ENCODE measurements at places on chromosomes 7 and 10. TPM values are rescaled to one million over a fixed set of nuclear protein-coding genes. Genes with fewer than 3 reads are reported as not detected.

Gene FGL2
- total RNA-seq: 0.25 TPM

Gene ICA1
- total RNA-seq: 10.9 TPM

Gene AKR1C4
- total RNA-seq: not detected

Gene FZD8
- 14.9 TPM for total RNA-seq

Gene PAX4
- not detected for total RNA-seq

Gene PRLHR
- total RNA-seq: not detected

Gene ADO
- 16.7 TPM for total RNA-seq

Gene OPN1SW
- total RNA-seq: not detected

Gene CAMK2B
- 0.20 TPM for total RNA-seq

Gene SPACDR
- total RNA-seq: 3.4 TPM

Gene CC2D2B
- total RNA-seq: not detected

Gene STK32C
- 21.4 TPM for total RNA-seq

Gene NXPH1
- not detected for total RNA-seq

Gene MRLN
- not detected for total RNA-seq

Gene SPDYE9
- total RNA-seq: not detected

Gene PLAC9
- 1.7 TPM for total RNA-seq

Gene CCDC172
- not detected for total RNA-seq

Gene HOXA13
- not detected for total RNA-seq

Gene FKBP9
- total RNA-seq: 104 TPM

Gene WNT8B
- total RNA-seq: not detected

Gene PCGF6
- total RNA-seq: 13.8 TPM

Gene MGAM2
- total RNA-seq: not detected

Gene HHEX
- 42.2 TPM for total RNA-seq

Gene KLF14
- total RNA-seq: not detected

Gene ALOX5
- not detected for total RNA-seq

Gene PIK3AP1
- not detected for total RNA-seq

Gene GJD4
- not detected for total RNA-seq

Gene TMED4
- 97.9 TPM for total RNA-seq

Gene SP8
- not detected for total RNA-seq

Gene TMEM270
- not detected for total RNA-seq

Gene EPHB4
- 146 TPM for total RNA-seq

Gene PTPN20
- total RNA-seq: not detected

All from mammary microvascular endothelial cell (primary cell).